D341Med (cell line): ENCODE measurements at places on chromosomes 2 and 18.

GRCh38 chr2:217477583-217477982 lies 525.2 kb downstream of the TNS1 start:
- DNase-seq: no peak

GRCh38 chr2:65487404-65487803 lies 55.0 kb upstream of the SPRED2 start:
- DNase-seq: no peak

DNA sequence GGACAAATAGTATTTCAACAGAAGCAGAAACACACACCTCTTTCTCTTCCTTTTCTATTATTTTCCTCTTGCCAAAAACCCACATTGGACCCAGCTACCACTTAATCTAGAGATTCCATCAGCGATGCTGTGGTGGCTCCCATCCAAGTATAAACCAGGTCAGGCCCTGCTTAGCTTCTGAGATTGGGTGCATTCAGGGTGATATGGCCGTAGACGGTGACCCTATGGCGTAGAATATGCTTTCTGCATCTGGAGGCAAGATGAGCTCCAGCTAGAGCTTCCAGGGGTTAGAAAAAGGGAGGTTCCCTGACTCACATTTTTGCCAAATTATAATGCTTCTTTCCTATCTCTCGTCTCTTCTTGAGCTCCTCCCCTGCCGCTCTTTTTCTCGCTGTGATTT lies 66.5 kb downstream of the TNP1 start:
- DNase-seq: no peak

GRCh38 chr2:74481961-74482800 lies 617 bp downstream of the CCDC142 start:
- DNase-seq: peak; percentile 68

- peak; percentile 72 for DNase-seq
These were observed 21.1 kb upstream of the LYPD6B start for GRCh38 chr2:149017116-149017985.

GRCh38 chr2:29620890-29621289 lies 300.5 kb downstream of the ALK start:
- no peak for DNase-seq

- no peak for DNase-seq
These were observed 94.2 kb downstream of the POLR1A start for GRCh38 chr2:86011449-86011941.

DNA sequence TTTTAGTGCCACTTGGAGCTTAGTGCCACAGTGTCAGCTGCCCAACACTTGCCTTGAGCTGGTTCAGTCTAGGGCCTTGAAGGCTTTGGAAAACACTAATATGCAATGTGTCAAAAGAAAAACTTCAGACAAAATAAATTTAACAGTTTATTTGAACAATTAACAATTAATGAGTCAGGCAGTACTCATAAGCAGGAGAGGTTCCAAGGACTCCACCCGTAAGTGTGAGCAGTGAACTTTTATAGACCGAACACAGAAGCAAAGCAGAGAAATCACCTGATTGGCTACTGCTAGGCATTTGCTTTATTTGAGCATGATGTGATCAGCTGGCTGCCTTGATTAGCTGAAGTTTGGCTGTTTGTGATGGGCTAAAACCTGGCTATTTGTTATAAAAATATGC lies 49.5 kb upstream of the TBC1D8 start:
- no peak for DNase-seq

- no peak for DNase-seq
These were observed 8.9 kb downstream of the GDF7 start for GRCh38 chr2:20675701-20676352.

- DNase-seq: no peak
These were observed 51.3 kb downstream of the ACSL3 start for GRCh38 chr2:222912117-222912516.

DNA sequence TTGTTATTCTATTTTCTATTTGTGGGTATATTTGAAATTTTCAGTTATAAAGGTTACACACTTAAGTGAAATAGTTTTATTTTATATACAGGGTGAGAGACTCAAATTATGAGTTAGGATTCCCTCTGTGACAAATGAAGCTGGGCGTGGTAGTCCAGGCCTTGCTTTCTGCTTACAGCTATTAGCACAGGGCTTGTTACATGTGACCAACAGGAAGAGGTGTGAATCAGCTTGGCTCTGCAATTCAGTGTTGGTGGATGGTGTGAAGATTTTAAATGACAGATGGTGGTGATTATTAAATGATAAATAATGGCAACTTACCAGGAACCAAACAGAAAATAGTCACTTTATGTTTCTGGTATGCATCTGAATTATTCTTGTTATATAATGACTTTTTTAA lies 64.4 kb upstream of the NOSTRIN start:
- DNase-seq: no peak

- DNase-seq: no peak
These were observed 126.0 kb downstream of the MC4R start for GRCh38 chr18:60246606-60247005.

DNA sequence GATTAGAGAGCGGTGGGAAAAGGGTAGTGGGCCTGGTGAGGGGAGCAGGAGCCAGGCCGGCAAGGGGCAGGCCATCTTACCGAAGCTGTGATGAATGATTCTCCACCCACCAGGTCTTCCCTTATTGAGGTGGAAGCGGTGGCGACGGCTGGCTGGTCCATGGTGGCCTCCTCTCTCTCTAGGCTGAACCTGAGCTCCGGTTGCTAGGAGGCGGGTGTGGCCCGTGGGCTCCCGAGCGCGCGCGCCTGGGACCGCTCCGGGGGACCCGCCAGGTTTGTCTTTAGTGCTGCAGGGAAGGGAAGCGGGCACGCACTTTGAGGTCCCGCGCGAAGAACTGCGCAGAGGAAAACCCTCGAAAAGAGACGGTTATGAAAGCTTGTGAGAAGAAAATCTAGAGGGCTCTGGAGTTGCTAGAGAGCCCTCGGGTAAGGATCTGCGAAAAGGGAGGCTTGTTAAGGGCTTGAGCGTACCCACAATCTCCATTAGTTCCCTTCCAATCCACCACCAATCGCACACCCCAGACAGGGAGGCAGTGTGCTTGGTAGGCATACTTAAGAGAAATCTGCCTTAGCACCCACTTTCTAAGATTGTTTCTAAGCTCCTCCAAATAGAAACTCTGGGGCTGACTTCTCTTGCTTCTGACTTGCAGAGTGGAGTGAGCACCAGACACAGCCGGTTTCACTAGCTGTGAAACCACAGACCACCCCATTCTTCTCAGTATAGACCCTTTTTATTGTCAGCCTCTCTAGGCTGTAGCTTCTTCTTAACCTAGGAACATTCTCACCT lies at the start of gene STPG4:
TSS of gene STPG4 (minus strand) at position 218 of the 786 bp plus-strand sequence. CDS start at position 161, 57 bp downstream.
- DNase-seq: peak; percentile 32

GRCh38 chr2:130241041-130241707 lies 42.9 kb upstream of the TUBA3E start:
- no peak for DNase-seq

GRCh38 chr2:32783933-32784332 lies 156.1 kb downstream of the TTC27 start:
- no peak for DNase-seq

DNA sequence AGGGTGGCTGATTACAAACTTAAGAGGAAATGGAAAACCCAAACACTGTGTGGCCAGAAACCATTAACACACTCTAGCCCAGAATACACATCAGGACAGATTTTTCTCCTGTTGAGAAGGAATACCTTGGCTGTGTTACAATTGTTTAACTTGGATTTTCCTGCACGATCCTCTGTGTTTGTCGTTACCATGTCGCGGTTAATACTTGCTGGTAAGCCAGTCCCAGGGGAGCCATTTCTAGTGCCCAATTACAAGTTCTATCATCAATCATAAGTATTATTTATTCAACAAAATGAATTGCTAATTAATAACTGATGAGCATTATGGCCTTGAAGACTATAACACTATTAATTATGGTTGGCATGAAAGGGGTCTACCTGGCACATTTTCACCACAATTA lies 146.8 kb downstream of the LNPK start:
- DNase-seq: no peak

DNA sequence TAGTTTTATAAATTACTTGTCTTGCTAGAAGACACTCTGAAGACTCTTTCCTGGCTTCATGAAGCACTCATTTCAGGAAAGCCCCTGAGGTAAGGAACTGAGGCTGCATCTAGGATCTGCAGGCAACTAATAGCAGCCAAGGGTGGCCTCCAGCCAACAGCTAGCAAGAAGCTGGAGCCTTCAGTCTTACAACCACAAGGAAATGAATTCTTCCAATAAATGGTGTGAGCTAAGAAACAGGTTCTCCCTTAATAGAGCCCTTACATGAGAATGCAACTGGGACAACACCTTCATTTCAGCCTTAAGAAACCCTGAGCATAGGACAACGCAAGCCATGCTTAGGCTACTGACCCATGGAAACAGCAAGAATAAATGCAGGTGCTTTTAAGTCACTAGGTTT lies 254.6 kb upstream of the RBBP8 start:
- no peak for DNase-seq

GRCh38 chr18:25055076-25055475 lies 296.9 kb downstream of the ZNF521 start:
- no peak for DNase-seq

DNA sequence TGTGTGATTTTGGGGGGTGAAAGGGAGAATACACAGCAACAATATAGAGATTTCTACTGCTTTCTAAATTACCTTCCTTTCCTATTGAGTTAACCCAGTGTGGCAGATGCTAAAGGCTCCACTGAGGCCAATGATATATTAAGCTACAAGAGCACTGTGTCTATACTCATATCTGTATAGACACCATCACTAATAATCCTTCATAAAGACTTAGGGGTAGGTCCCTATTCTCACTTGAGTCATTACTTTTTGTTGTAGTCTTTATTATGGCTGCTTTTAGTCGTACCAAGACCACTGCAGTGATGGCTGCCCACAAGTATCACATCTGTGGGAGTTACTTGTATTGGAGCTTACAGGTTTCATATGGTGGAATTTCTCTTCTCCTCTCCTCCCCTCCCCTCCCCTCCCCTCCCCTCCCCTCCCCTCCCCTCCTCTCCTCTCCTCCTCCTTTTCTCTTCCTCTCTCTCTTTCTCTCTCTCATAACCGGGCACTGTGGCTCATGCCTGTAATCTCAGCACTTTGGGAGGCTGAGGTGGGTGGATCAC lies 637.6 kb downstream of the ADCYAP1 start:
- DNase-seq: no peak

- DNase-seq: no peak
These were observed 118.7 kb downstream of the ZFP36L2 start for GRCh38 chr2:43107679-43108078.

- DNase-seq: no peak
These were observed 1120.1 kb upstream of the FAM98A start for GRCh38 chr2:34719206-34719605.

DNA sequence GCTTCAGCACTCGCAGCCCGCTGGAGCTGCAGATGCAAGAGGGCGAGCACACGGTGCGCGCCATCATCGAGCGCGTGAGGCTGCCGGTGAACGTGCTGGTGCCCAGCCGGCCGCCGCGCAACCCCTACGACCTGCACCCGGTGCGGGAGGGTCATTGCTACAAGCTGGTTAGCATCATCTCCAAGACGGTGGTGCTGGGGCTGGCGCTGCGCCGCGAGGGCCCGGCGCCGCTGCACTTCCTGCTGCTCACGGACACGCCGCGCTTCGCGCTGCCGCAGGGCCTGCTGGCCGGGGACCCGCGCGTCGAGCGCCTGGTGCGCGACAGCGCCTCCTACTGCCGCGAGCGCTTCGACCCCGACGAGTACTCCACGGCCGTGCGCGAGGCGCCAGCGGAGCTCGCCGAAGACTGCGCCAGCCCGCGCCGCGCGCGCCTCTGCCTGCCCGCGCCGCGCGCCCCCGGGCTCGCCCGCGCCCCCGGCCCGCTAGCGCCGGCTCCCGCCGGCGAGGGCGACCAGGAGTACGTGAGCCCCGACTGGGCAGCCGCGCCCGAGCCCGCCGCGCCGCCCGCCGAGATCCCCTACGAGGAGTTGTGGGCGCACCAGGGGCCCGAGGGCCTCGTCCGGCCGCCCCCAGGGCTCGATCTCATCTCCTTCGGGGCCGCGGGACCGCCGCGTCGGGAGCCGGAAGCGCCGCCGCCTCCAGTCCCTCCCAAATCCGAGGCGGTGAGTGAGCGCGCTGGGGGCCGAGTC lies 11.8 kb downstream of the GAREM2 start:
- no peak for DNase-seq

DNA sequence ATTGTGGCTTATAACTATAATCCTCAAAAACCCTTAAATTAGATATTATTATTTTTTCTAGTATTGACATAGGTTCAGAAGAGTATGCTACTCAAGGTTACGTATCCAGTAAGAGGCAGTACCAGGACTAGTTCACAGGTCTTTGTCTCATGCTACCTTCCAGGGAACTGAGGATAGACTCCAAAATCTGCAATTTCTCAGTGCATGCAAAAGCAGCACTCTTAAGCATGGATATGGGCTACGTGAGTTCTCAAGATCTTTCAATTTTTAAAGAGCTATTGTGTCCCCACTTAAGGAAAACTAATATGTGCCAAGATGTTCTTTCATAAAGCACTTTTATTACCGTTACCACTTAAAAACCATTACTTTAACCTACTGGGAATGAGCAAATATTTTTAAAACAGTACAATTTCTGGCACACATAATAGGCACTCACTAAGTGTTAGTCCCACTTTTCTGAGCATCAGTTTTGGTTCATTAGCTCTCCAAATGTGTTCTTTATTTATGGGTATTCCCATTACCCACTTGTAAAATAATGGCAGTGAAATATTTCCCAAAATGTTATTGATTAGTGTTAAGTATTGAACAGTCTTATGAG lies 113.8 kb upstream of the TTN start:
- DNase-seq: no peak

DNA sequence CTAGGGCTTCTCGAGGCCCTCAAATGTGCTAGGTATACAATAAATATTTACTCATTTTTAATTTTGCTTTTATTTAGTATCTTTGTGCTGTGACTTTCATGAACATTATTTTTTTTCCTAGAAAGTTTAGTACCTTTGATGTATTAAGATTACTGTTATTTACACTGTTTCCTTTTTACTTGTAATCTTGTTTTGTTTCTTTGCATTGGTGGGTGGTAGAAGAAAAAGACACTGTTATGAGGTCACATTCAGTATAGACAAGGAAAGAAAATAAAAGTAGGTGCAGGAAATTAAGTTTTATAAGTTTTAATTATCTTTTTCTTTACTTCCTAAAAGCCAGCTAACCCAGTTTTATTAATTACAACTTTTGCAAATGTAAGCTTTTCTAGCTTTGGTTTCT lies 23.0 kb downstream of the MALT1 start:
- DNase-seq: no peak

DNA sequence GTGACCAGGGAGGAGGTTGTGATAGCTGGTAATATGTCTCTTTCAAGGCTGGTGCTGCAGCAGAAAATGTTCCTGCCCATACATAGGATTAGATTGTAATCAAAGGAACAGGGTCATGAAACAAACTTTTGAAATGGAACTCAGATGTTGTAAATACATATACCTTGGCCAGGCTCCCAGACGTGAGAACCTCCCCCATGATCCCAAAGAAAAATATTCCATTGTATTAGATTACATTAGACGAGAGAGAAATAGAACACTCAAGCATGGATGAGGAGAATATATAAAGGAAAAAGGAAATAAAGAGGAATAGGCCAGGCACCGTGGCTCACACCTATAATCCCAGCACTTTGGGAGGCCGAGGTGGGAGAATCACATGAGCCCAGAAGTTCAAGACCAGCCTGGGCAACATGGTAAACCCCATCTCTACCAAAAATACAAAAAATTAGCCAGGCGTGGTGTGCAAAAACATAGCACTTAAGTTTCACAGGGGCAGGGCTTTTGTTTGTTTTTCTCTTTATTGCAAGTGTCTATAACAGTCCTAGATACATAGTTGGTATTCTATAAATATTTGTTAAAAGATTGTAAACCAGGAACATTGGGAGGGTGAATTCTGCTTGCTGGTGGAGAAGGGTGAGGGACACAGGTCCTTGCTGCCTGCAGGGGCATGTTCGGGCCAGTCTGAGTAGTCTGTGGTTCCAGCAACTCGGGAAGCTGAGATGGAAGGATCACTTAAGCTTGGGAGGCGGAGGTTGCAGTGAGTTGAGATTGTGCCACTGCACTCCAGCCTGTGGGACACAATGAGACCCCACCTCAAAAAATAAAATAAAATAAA lies 52.8 kb downstream of the RPL37A start:
- DNase-seq: no peak
